ENCODE measurements at places on chromosomes 12 and 14.

GRCh38 chr14:38950676-38951075, 152.4 kb downstream of the SEC23A start:
- no peak for DNase-seq

DNA sequence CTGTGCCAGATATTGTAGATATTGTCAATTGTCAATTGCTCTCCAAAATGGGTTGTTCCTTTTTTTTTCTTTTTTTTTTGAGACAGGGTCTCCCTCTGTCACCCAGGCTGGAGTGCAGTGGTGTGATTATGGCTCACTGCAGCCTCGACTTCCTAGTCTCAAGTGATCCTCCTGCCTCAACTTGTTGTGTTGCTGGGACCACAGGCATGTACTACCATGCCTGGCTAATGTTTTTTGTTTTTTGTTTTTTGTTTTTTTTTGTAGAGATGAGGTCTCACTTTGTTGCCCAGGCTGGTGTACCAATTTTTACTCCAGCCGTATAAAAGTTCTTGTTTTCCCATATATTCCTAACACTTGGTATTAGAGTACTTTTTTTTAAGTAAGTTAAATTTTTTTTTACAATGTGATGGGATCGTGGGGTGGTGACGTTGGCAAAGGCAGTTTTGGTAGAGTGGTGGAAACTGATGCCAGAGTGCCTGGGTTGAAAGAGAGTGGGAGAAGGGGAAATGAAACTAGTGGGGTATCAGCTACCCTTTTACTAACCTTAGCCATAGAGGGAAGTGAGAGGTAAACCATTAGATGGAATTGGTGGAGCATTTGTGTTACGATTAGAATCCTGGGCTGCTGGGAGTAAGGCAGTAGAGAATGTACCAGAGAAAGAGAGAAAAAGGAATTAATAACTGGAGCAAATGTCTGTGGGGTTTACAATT, 33.0 kb upstream of the CFAP54 start:
- DNase-seq: no peak

- DNase-seq: no peak
Observed at GRCh38 chr12:120719496-120720233, 6.0 kb upstream of the ACADS start.

- DNase-seq: no peak
Observed at GRCh38 chr14:32607399-32607798, 278.3 kb downstream of the AKAP6 start.

DNA sequence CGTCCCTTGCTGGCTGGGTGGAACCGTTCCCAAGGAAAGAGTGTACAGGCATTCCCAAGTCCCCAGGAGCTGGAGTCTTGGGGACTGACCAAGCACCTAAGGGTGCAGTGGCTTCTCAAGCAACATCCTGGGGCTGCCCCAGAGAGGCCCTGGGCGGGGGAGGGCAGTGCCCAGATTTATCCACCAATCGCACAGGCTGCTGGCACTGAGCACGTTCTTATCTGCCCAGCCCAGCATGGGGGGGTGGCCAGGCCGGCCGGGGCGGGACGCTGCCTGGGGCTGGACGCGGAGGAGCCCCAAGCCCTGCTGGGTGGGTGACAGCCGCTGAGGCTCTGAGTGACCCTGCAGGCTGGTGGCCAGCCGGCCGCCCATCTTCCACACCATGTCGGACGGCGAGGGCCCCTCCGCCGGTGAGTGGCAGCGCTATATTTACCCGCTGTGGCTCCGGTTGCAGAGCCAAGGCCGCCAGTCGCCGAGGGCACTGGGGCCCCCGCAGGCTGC, 53.4 kb downstream of the CYP46A1 start:
- DNase-seq: no peak

GRCh38 chr12:66774929-66775328, 96.1 kb upstream of the GRIP1 start:
- no peak for DNase-seq

GRCh38 chr12:106139422-106140171, 843 bp upstream of the NUAK1 start:
- DNase-seq: peak; percentile 89

DNA sequence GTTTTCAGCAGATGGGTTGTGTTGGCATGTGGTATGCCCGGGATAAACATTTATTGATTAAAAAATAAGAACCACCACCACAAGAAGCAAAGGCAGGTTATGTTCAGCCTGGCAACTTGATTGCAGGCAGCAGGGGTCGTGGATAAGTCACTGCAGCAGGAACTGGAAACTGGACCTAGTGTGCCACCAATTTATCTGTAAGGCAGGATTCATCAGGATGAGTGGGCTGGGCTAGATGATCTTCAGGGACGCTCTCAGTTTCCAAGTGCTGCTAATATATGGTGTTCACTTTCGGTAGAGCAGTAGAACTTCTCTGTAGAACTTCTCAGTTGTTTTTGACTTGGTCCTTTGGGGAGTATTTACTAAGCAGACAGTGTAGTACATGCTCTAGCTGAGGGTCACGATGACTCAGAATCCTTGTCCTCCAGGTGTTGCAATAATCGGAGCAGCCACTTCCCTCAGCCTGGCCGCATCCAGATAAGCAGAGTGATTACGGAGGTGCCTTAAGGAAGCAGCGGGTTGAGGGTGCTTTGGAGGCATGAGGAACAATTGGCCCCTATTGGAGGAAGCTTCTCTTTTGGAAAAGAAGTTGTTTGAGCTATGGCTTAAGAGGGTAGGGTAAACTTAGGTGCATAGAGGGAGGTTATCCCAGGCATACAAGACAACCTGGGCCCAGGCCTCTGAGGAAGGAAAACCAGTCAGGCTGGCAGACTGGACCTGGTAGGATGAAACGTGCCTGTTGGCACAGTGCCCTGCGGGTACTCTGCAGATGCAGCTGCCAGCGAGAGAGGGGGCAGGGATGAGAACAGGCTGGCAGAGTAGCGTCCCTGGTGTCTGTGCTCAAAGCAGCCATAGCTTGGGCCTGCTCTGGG, 104.0 kb downstream of the GPR135 start:
- no peak for DNase-seq

DNA sequence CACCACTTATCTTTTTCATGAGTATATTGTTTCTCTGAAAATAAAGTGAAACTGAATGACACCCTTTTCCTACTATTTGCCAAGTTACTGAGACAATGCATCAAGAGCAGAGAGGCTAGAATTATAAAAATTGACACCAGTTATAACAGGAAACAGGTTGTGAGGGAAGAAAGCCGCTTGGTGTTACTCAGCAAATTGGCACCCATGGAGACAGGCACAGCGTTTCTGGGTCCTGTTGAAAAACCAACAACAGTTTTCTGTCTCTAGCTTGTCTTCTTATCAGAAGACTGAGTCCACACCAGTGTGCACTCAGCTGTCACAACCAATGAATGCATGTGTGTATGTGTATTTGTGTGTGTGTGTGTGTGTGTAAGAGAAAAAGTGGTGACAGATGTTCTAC, 267.7 kb downstream of the KCNH5 start:
- DNase-seq: no peak

GRCh38 chr14:33793398-33794110, 157.3 kb downstream of the EGLN3 start:
- DNase-seq: no peak

DNA sequence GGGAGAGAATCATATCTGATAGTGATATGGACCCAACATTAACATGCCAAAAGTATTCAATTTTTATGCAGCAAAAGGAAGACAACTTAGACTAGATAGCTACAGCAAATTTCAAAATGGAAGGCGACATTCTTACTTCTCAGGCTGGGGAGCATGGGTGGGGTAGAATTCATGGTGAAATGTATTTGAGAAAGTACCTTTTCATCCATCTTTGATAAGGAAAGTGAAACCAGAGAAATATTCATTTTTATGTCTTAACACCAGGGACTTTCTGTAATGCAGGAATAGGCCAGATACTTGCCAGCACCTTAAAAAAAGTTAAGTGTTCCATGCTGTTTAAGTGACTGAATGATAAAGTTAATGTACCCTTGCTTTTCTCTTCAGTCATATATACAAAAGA, 13.4 kb downstream of the BTG1 start:
- no peak for DNase-seq

DNA sequence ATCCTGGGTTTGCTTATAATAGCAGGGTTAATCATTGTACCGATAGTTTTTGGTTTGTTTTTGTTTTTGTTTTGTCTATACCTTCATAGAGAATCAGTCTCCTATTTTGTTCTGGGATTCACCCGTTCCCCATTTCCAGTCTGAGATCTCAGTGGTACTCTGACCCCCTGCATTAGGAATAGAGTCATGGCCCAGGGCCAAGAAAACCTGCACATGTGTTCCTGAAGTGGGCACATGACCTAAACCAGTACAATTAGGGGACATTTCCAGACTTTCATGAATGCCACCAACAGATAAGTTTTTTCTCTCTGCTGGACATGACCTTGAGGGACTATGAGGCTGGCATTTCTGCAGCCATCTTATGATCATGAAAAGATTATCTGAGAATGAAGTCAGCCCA, 52.5 kb downstream of the MRPL42 start:
- DNase-seq: no peak

DNA sequence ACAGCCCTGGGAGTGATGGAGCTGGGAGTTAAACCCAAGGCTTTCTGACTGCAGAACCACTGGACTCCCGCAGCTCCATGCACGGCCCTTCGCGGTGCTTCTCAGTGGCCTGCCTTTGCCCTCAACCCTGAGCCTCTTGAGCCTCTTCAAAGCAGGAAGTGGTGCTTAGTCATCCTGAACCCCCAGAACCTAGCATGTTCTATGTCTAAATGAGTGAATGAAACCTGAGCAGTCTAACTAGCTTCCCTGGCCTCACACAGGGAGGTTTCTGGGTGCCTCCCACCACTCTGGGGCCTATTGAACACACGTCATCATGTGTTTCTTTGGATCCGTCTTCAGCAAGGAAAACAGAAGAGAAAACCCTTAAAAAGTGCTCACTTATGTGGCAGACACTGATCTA, 117.9 kb upstream of the SFSWAP start:
- no peak for DNase-seq

DNA sequence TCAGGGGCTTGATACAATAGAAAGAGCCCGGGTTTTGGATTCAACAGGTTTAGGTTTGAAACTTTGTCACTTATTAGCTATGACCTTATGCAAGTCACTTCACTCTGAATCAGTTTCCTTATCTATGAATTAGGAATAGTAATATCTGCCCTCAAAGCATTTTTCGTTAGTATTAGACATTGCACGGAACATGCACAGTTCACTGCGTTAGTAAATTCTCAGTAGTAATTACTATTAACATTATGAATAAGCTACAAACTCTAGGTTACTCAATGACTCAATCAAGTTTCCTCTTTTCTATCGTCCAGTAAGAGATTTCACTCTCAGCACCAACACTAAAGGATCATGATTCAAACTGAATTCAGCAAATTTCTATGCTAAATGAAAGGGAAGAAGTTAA, 150.3 kb downstream of the CEP83 start:
- no peak for DNase-seq

- DNase-seq: no peak
Observed at GRCh38 chr14:104968541-104969401, 9.4 kb downstream of the AHNAK2 start.

DNA sequence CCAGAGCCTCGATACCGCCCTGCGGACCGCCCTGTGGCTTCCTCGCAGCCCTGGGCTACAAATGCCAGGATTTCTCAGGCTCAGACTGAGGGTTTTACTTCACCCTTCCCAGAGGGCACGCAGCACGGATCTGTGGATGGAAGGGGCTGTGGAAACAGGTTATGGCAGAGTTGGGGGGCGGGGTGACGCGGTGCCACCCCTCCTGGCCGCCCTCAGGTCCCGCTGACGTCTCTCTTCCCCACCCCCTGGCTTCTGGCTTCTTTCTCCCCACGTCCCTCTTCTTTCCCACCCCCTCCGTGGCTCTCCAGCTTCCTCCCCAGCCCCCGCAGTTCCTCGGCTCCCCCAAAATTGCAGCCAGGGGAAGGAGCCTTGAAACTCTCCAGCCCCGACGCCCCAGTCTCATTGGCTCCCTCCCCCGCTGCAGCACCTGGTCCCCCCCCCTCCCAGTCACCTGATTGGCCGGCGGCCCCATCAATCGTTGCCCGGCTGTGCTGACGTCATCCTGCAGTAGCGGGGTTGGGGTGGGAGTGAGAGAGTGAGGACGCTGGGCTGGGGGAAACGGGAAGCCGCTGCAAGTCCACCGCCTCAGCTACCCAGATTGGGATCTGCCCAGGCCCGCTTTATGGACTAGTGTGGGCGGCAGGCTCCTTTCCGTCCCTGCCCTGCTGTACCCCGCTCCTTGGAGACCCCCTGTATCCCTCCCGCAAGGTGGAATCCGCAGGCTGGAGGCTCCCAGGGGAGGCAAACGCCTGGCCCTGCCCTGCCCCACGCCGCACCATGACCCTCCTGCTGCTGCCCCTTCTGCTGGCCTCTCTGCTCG, at the start of gene CLSTN3:
Gene CLSTN3, plus strand, starts transcription at position 500 of the 820 bp plus-strand sequence. Its CDS starts 278 bp downstream, at position 778.
- peak; percentile 93 for DNase-seq

GRCh38 chr14:54639611-54640010, 72.7 kb downstream of the SAMD4A start:
- DNase-seq: no peak

DNA sequence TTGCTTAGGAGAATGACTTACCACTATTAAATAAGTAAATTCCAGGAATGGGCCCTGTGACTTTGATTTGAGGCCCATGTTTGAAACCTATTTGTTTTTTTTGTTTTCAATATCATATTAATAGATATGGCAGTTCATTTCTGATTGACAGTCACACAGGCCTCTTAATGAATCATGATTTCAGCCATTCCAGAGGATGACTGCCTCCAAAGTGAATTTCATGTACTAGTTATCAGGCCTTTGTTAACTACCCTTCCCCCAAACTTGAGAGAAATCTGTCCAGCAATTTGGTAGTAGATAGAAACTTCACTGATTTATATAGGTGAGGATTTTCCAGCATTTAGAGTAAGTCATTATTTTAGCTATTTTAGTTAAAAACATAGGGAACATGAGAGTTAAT, 25.9 kb upstream of the GALNT16 start:
- no peak for DNase-seq

- DNase-seq: no peak
Observed at GRCh38 chr12:124490584-124491305, 76.7 kb downstream of the NCOR2 start.

GRCh38 chr12:53327435-53328042, 6.1 kb upstream of the AAAS start:
- peak; percentile 47 for DNase-seq

- no peak for DNase-seq
Observed at GRCh38 chr12:40262657-40263056, 37.9 kb downstream of the LRRK2 start.

GRCh38 chr12:106296179-106296877, 6.2 kb upstream of the TCP11L2 start:
- no peak for DNase-seq

DNA sequence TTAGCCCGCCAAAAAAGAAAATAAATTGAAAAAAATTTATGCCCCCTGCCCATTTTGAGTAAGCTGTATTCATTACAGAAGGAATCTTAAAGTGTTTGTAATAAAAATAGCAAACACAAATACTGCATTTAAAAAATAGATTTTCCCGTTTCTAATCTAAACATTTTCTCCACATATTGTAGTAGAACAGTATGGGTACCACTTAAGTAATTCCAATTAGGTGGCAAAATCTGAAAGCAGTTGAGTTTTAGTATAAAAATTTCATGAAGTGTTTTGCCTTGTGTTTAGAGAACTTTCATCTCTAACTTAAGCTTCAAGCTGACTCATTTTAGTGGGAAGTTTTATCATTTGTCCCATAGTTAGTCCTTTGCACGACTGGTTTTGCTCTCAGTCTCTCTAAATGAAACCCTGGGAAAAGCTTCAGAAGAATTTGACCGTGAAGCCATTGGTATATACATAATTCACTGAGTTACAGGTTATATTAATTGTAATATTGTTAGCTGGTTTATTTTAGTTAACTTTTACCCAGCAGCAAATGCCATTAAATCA, 214.6 kb downstream of the ERC1 start:
- no peak for DNase-seq

- DNase-seq: peak; percentile 33
Observed at GRCh38 chr12:18476861-18477260, 215.5 kb downstream of the PIK3C2G start.

GRCh38 chr12:18859400-18859799, 121.5 kb downstream of the CAPZA3 start:
- no peak for DNase-seq

Measured in GM23338 (cell line).